ENCODE measurements at places on chromosomes 12 and 14.

DNA sequence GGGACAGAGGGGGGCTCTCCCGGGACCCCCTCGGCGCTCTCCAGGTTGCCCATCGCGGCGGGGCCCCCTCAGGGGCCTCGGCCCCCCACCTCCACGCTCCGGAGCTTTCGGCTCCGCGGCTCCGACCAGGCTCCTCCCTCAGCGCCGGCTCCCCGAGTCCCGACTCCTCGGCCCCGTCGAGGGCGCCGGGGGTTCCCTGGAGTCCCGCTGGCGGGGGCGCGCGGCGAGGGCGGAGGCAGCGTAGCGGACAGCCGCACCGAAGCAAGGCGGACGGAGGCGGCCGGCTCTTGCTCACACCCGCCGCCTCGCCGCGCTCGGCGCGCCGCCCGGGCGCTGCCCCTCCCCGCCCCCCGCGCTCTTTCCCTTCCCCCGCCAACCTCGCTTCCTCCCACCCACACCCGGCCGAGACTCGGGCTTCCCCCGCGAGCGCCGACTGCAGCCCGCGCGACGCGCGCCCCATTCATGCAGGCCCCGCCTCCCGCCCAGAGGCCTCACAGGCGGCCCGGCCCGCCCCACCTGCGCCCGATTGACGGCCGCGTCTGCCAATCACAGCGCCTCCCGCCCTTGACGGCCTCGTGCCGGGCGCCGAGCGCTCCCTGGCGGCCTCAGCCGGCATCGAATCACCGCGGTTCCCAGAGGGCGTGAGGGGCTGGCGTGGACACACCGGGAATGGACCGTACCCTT is at the start of gene FMNL3:
TSS of gene FMNL3 (minus strand) at position 278 of the 684 bp plus-strand sequence. CDS start at position 53, 225 bp downstream.
- peak; percentile 97 for DNase-seq

DNA sequence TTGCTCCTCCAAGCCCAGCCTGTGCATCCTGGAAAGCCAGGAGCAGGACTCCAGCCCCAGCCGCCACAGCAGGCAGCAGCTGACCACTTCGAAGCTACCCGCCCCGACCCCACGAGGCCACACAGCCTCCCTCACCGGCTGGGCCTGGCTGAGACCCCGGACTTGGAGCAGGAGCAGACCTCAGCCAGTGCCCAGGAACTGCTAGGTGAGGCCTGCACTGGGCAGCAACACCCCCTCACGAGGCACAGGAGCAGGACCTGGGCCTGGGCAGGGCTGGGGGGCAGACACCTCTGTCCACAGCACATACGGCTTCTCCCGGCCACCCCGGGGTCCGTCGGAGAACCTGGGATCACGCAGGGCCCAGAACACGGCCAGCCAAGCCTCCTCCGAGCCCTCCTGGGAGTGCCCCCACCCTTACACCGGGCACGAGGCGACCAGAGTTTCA is 137.4 kb upstream of the C14orf180 start:
- DNase-seq = no peak

- DNase-seq = no peak
These were observed 25.7 kb downstream of the PMCH start for GRCh38 chr12:102171951-102172350.

GRCh38 chr12:230925-231671 is 17.1 kb upstream of the SLC6A12 start:
- DNase-seq = no peak

- no peak for DNase-seq
These were observed 52.7 kb downstream of the SMOC1 start for GRCh38 chr14:69931960-69932359.

DNA sequence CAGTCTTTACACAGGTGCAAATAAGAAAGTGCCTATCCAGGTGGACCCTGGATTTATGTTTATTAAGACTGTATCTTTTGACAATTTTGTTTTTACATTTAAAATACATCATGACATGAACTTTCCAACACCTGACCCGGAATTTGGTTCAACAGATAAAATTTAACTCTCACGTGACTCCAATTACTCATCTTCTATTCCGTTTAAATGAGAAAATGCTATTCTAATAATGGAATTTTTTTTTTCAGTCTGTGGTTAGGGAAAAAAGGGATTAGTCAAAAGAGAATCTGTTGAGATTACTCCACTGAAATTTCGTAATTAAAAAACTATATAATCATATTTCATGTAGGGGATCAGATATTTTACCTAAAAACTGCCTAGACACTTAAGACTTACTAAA is 11.1 kb downstream of the VPS37B start:
- no peak for DNase-seq

- DNase-seq = peak; percentile 7
These were observed 1.8 kb downstream of the MYH6 start for GRCh38 chr14:23406244-23406643.

- DNase-seq = peak; percentile 22
These were observed 55.6 kb downstream of the CLIP1 start for GRCh38 chr12:122366685-122367475.

Data from C1 segment of cervical spinal cord (tissue), 14 donors.